ENCODE measurements at places on chromosomes 1 and 21.

- no peak for DNase-seq
Measured at GRCh38 chr1:41743366-41743765, 175.4 kb downstream of the HIVEP3 start.

DNA sequence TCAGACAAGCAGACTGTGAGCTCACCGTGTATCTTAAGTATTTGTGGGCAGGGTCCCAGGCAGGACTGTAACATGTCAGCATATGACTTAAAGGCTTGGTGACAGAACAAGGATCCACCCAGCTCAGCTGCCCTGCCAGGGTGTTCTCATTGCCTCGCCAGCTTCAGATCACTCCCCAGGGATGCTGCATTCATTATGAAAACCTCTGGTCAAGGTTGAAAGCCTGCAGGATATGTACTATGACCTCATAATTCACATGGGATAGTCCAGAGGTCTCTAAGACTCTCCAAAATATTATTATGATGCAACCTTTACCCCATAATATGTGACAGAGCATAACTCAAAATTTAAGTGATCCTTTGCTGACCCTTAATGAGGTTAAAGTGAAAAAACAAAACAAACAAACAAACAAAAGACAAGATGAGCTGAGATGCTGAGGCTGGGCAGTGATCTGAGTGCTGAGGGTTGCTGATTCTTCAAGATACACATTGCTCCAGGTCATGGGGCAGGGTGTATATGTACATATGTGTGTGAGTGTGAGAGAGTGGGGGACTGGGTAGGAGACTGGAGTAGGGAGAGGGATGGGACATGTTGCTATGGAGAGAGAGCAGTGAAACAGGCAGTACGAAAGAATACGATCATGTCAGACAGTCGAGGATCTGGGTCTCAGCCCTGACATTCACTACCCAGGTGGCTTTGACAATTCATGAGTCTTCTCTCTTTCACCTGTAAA, 98.8 kb upstream of the DUSP10 start:
- DNase-seq: no peak

DNA sequence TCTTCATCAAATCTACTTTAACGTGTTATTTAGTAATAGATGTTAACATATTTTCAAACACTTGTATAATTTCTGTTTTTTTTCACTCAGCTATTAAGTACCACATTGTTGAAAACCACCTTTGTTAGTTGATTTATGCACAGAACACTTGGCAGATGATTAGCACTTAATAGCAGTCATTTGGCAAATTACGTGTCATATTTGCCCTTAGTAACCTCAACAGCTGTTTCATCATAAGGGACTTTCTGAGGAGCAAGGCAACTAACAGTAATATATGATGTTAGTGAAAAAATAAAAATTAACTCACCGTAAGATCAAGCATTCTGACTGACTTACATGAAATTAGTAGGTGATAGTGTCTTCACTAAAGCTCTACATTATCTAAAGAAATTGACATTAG, 186.4 kb downstream of the HMCN1 start:
- no peak for DNase-seq

DNA sequence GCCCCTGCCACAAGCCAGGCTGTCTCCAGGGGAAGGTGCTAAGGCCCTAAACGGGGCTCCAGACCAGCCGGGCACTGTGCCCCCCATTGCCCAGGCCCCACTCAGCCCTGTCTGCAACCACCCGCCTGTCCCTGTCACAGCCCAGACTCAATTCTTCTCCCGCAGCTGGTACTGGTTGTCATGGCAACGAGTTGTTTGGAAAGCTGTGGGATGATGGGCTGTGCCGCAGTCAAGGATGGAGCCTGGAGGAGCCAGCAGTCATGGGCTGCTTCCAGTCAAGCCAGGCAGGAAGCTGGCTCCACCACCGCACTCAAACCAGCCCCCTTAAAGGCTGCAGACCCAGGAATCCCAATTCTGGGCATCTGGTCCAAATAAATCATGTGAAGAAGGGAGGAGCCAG, 4.2 kb downstream of the SPOCD1 start:
- DNase-seq: no peak

DNA sequence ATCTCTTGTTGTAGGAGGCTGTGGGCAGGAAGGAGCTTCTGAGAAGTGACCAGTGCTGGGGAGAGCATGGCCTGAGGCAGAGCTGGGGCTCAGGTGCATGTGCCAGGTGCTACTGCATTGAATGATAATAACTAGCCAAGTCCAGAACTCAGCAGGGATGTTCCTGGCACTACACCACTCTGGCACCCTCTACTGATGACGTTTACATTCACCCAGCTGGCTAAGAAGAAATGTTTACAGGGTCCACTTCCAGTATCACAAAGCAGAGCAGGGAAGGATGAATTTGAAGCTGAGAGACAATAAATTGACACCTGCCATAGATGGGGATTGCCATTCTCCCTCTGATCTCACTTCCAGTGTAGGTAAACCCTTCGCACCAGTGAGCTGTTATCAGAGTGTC, 411.8 kb downstream of the SETD4 start:
- no peak for DNase-seq

- no peak for DNase-seq
Measured at GRCh38 chr1:83509301-83509781, 489.6 kb downstream of the TTLL7 start.
